ENCODE measurements at places on chromosomes 7 and 10.

DNA sequence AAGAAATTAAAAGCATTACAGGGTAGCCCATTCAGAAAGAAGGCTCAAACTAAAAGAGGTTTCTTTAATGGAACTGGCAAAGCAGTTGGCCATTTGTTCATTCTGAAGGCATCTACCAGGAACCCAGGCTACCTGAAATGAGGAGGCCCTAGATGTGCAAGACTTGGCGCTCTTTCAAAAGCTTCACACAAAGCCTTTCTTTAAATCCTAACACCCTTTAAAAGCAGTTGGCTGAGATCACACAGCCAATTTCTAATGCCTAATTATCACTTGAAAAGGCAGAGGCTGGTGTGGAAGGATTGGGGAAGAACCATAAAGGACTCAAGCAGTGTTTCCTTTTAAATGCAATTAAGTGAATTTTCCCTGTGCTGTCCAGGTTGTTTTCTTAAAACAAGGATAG, 23.2 kb downstream of the PPP1R17 start:
- DNase-seq, result no peak

DNA sequence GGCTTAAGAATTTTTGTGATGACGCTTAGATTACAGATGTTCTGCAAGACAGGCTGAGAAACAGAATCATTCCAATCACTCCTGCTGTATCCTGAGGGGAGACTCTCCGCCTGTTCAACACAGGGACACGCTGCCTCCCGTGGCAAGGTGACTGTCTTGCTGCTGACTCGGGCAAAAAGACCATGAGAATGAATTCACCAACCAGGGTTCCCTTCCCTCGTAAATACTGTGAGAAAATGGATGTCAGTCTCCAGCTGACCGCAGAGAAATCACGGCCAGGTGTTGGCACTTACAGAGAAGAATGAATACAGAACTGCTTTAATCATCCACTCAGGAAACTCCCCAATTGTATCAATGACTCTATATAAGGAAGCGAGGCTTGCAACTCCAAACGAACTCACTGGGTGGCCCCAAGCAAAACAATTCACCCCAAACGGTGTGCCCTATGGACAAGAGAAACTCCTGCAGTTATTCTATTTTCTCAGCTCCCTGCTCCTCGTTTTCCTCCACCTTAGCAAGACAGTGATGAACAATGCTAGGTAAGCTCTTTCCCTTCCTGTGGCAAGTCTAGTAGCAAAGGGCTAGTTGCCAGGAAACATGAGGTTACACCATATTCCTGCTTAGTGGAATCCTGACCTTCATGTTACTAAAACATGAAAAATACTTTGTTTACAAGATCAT, 22.8 kb downstream of the GNA12 start:
- no peak for DNase-seq

- DNase-seq, result no peak
Measured at GRCh38 chr7:45190406-45191165, 33.0 kb downstream of the RAMP3 start.

- DNase-seq, result no peak
Measured at GRCh38 chr7:130367088-130367755, 13.1 kb upstream of the CPA1 start.

- DNase-seq, result no peak
Measured at GRCh38 chr10:132951926-132952325, 9.6 kb upstream of the CFAP46 start.

- DNase-seq, result no peak
Measured at GRCh38 chr7:25756601-25757000, 395.4 kb upstream of the NFE2L3 start.

DNA sequence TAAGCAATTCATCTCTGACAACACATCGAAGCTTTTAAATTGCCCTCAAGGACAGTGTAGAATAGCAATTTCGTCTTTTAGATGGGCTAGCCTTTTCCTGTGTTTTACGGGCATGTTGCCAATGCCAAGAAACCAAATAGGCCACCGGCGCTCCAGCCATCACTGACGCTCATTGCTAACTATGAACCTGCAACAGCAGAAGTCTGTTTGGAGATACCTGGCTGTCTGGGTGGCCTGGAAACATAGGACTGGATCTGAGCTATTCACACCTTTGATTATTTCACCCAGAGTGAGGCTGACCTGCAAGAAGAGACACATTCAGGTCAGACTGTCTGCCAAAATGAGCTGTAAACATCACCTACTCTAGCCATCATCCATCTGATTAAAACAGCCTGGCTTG, 12.0 kb downstream of the KPNA7 start:
- no peak for DNase-seq

- no peak for DNase-seq
Measured at GRCh38 chr7:148914208-148914777, 30.2 kb upstream of the EZH2 start.

DNA sequence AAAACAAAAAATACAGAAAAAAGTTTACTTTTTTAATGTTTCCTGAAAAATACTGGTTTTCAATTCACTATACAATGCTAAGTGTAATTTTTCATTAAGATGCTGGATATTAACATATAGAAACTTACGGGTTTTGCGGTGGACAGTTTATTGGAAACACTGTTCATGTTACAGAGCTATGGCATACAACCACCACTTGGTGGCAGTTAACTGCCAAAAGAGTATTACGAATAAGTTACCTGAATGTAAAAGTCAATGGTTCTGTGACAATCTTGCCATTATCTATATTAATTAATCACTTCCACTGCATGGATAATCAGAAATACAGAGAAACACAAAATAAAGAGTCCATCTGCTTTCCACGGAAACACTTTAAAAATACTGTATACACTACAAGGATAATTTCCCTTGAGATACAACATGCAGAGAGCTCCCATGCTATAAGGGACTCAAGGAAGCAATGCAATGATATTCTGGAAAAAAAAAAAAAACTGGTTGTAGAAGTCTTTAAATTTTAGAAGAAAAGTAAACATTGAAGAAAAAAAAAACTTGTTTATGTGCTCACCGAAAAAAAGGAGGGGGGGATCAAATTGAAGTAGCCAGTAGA, 97.0 kb downstream of the TPK1 start:
- DNase-seq, result no peak

Measured in effector memory CD4-positive, alpha-beta T cell (primary cell).